Mesenteric fat pad (tissue), 1 donor: ENCODE measurements at places on chromosomes 2 and 18. TPM values are rescaled to one million over a fixed set of nuclear protein-coding genes. Genes with fewer than 3 reads are reported as not detected.

- DNase-seq: peak; percentile 47
Measured at GRCh38 chr2:31729065-31729439, 148.3 kb upstream of the SRD5A2 start.

- no peak for DNase-seq
Measured at GRCh38 chr2:66867063-66867441, 432.1 kb downstream of the MEIS1 start.

- no peak for DNase-seq
Measured at GRCh38 chr18:58536202-58536516, 92.7 kb downstream of the ALPK2 start.

GRCh38 chr18:58611395-58612131, 17.3 kb downstream of the ALPK2 start:
- no peak for DNase-seq

DNA sequence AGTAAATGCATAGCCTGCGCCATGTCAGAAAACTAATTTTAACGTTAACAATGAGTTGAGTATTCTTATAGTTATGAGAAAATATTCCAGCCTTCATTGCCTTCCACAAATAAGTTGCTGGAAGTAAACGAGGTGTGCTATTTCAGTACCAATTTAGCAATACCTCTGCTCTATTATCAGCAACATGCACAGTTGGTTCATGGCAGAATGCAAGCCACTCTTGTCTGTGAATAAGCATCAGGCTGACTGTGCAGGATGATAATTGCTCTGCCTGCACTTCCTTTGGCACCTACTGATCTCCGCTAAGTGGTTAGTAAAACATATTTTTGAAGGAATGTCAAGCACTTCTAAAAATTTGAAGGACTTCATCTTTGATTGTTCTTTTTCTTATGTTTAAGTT, 261.9 kb upstream of the SIX3 start:
- DNase-seq: no peak

DNA sequence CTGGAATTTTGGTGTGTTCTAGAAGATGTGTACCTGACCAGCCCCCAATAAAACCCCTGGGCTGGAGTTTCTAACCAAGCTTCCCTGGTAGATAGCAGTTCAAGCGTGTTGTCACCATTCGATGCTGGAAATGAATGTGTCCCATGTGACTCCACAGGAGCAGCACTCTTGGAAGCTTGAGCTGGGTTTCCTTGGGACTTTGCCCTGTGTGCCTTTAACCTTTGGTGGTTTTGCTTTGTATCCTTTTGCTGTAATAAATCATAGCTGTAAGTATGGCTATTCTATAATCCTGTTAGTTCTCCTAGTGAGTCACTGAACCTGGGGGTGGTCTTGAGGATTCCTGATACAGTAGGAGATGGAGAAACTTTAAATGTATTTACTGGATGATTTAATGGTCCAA, 65.2 kb downstream of the KLHL14 start:
- DNase-seq: no peak

DNA sequence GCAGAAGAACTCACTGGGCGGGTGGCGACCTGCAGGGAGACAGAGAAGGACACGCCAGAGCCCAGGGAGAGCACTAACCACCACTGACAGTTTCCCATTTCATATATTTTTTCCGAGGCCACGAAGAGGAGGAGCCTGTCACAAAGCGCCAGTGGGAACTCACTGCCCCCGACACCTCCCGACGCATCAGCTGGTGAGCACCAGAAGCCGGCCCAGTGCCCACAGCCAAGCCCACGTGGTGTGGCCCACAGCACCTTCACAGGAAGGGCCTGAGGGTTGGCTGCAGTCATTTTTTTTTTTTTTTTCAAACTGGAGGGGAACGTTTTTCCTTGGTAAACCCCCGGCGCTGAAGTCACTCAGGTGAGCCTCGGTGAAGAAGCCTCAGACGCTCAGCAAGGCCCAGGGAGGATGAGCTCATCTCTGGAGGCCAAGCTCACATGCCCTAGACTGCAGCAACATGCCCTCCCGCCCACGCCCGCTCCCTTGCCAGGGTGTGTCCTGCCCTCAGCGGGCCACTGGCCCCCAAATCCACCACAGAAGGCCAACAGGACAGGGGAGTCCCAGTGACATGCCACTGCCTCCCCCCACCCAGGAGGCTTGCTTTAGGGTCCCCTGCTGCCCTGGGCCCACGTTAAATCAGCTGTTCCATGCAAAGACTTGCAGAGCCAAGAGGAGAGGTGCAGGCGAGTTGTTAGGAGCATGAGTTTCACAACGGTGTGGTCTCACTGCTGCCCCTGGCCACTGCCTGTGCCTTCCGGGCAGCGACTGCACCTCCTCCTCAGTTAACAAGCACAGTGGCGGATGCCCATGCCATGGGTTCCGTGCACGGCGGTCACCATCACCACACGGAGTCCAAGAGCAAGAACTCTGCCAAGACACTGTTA, 68.1 kb downstream of the PARD6G start:
- DNase-seq: peak; percentile 69

GRCh38 chr2:103152556-103152955, 390.7 kb downstream of the TMEM182 start:
- DNase-seq: no peak

GRCh38 chr2:195313962-195314361, 343.1 kb upstream of the SLC39A10 start:
- no peak for DNase-seq

- DNase-seq: no peak
Measured at GRCh38 chr18:75307530-75307929, 96.9 kb downstream of the TSHZ1 start.

- no peak for DNase-seq
Measured at GRCh38 chr18:7544686-7545085, 22.4 kb upstream of the PTPRM start.

DNA sequence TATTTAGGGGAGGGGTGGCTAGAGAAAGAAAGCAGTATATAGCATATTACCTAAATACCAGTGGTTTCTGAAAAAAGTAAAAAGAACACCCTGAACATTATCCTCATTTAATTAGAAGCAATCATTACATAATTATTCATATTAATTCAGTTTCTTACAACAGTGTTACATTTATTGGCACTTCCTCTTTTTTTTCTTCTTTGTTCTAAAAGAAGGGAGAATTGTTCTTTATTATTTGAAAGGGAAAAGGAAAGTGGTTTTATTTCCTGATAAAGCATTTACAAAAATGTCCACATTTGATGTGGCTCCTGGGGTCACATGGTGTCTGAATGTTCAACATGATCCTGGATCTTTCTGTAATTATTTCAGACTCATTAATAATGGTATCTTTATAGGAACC, 254.9 kb upstream of the ZEB2 start:
- DNase-seq: no peak

Gene TRAPPC8
- 38.7 TPM for total RNA-seq

Gene MGAT4A
- total RNA-seq: 50.6 TPM

Gene IL36B
- total RNA-seq: not detected

Gene TMEM200C
- total RNA-seq: 0.32 TPM

Gene ASXL3
- total RNA-seq: 1.5 TPM

Gene IAH1
- 59.7 TPM for total RNA-seq

Gene ARHGAP15
- 11.6 TPM for total RNA-seq

Gene SCRN3
- total RNA-seq: 19.8 TPM

Gene AKAIN1
- total RNA-seq: not detected
